ENCODE measurements at places on chromosomes 2 and 18.

DNA sequence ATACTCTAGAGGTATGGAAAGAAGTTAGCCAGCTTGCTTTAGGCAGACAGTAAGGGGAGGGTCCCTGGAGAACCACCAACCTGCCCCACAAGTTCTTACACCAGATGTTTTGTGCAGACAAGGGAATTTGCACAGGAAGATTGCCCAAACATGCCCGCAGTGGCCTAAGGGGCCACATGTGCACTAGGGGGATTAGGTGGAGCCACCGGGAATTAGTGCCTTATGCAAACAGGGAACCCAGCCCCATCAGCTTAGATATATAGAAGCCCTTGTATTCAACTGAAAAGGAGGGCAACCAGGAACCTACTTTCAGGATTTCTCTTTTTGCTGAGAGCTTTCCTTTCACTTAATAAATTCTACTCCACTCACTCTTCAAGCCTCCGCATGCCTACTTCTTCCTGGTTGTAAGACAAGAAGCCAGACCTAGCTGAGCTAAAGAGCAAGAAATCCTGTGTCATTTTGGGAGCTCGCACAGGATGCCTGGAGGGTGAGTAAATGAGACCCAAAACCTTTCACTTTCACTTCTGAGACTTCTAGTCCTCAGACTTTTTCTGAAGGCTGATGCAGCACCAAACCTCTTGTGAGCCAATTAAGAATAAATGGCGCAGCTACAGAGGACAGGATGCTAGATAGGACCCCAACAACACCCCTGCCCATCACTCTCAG lies 146.3 kb downstream of the GCA start:
- DNase-seq = no peak

DNA sequence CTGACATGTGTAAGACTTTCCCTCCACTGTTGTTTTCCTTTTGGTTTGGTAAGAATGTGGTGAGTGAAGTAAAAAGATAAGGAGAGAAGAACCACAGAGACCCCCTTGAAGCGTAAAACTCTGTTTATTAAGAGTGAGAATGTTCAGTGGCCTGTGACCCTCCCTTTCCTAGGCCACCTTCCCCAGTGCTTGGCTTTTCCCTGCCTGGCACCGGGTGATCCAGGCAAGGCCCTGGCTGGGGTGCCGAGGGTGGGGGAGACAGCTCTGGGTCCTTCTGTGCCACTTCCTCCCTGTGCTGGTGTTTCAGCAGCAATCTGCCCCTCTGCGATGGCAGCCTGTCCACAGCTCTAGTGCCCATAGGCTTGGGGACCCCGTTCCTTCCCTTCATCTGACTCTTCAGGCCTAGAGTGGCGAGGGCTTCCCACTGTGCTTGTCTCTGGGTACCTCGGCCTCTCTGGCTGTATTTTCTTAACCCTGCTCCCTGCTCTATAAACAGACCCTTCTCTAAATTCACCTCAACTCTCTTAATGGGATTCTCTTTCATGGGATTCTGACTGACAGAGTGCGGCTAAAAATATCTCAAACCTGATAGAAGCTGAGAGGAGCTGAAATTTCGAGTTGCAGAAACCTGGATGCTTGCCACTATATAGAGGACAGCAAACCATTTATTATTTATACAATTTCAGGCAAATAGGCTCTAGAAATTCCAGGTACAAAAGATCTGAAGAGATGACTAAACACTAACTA lies 461.0 kb downstream of the DLGAP1 start:
- no peak for DNase-seq

DNA sequence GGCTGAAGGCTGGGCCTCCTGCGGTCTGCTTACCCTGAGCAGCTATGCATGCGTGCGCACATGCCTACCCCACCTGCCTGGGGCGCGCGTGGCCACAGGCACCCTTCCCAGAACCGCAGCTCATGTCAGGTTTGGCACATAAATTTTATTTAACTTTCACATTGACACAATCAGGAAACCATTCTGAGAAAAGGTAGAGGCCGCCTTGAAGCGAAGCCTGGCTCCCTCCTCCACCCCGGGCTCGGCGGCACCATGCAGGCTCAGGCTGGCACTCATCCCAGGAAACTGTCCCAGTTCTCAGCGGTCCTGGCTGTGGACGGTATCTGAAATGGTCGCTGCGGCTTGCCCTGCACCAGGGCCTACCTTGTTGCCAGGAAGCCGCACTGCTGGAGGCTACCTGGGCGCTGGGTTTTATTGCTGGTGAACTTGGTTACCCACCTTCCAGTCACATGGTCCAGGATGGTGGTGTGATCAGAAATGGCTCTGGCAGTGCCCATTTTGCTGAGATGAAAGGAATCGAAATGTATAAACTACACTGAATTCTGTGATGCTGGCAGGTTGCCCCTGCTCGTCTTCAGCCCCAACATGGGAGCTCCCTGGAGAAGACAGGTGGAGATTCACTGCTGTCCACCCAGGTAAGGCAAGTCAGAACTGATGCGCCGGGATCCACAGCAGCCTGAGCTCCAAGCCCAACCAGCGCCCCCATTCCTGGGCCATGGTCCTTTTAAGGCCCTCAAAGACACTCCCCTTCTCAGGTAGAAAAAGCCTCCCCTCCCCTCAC lies 25.5 kb downstream of the CHST10 start:
- no peak for DNase-seq

DNA sequence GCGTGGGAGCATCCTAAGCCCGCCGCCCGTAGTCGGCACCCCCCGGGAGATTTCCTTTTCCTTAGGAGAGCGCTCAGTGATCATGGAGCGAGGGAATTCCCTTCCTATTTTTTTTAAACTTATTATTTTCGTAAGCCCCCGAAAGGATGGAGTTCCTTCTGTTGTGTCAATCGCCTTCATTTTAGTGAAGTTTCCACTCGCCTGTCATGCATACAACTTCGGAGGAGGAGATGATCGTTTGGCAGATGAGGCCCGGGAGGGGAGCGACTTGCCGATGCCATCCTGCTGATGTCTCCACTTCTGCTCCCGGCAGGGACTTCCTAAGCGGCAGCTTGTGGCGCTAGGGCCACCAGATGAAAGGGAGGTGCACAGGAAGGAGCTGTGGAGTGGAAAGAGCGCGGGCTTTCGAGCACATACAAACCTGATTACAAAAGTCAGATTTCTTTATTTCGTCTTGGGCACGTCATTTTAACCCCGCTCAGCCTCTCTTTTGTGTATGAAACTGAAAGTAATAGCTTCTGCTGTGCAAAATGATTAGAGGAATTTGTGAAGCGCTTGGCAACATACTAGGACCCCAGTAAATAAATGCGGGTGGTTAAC lies at the start of gene ADGRF3:
ADGRF3 (minus strand) TSS at position 336 of the 600 bp plus-strand sequence. CDS start 555 bp downstream, outside the sequence.
- peak; percentile 70 for DNase-seq

GRCh38 chr2:181305301-181306123 lies 151.7 kb upstream of the ITGA4 start:
- peak; percentile 69 for DNase-seq

DNA sequence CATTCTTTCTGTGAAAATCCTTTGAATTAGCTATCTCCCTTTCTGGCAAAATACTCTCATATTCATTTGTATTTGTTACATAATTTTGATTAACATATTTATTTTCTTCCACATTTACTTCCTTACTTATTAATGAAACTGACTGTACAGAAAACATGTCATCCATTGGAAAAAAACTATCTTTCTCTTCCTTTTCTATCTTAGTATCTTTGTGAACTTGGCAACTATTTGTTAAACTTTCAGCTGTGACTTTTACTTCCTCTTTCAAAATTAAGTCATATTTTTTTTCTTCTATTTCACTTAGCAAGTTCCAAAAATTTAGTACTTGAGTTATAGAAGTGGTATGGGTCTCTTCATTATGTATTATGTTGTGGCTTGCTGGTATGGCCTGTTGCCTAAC lies 2.6 kb downstream of the RAD51AP2 start:
- no peak for DNase-seq

DNA sequence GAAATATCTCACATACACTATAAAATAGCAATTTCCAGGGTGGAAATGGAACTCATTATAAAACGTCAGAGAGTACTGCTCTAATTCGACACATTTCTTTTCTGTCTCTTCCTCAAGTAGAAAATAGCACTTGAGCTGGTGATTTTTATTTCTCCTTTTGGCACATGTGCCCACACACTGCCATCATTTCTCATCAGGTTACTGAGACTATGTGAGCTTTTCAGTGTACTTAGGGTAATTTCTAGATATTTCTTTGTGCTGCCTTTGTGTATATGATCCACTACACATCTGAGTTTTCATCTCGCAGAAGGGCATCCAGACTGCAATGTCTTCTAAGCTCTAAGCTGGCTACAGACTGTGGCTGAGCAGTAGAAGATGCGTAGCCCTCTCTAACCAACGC lies 62.1 kb upstream of the PGAP1 start:
- no peak for DNase-seq

DNA sequence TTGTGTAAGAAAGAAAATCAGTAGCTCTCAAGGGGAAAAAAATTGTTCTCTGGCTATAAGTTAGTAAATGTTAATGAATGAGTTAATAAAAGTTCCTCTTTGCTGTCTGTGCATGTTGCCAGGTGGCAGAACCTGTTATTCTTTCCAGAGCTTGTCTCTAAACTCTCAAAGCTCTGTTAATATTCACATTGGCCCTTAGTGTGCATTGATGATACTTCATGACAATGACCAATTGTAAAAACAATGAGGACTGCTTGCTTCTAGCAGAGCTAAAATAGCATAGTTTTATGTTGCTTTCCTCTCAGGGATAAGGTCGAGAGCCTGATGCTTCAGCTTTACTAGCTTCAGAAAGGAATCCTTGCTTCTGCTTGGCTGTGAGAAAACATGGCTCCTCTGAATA lies 91.5 kb downstream of the RAD51AP2 start:
- DNase-seq = no peak

- DNase-seq = no peak
Observed at GRCh38 chr2:179861416-179862067, at the start of gene ZNF385B. ZNF385B (minus strand) TSS chr2:179861612.

- DNase-seq = no peak
Observed at GRCh38 chr2:17171446-17172049, 346.7 kb downstream of the RAD51AP2 start.

GRCh38 chr2:69196327-69197117 lies 183.5 kb downstream of the ANTXR1 start:
- no peak for DNase-seq

All from CD4-positive, alpha-beta T cell treated with Interleukin-12 subunit alpha and Interleukin-12 subunit beta, for 1 hour (primary cell).